ENCODE measurements at places on chromosomes 16 and 17.

DNA sequence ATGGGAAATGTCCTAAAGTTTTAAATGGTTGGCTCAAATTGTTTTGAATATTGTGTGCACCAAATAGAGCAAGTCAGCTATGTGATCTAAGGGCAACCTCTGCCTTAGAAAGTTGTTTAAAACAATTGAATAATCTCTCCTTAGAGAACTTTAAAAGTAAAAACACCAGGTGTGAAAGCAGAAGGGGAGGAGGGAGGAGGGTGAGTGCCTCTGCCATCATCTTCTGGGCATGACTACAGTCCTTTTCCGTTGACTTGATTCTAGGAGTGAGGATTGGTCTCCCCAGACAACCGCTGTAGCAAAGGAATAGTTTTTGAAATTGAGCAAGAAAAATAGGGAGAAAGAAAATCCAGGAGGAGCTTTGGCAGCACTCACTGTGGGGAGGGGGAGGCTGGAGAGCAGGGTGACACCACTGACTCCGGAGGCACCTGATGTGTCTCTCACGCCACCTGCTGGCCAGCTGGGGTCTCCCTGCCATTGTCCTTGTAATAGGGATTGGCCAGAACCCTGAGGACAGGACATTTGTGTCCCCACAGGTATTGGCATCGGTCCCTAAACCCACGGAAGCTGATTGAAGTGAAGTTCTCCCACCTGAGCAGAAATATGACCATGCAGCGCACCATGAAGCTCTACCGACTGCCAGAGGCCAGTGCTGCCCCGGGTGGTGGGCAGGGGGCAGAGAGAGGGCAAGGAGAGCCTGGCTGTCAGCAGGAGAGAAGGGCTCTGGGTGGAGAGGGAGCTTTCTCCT is 33.3 kb downstream of the PLCD3 start:
- no peak for DNase-seq

- DNase-seq = no peak
These were observed 20.8 kb upstream of the LRRC37A3 start for GRCh38 chr17:64940055-64940454.

GRCh38 chr17:59417452-59417851 is 86.0 kb downstream of the YPEL2 start:
- DNase-seq = no peak

GRCh38 chr16:3444032-3444388 is 530 bp downstream of the NAA60 start:
- DNase-seq = peak; percentile 63

DNA sequence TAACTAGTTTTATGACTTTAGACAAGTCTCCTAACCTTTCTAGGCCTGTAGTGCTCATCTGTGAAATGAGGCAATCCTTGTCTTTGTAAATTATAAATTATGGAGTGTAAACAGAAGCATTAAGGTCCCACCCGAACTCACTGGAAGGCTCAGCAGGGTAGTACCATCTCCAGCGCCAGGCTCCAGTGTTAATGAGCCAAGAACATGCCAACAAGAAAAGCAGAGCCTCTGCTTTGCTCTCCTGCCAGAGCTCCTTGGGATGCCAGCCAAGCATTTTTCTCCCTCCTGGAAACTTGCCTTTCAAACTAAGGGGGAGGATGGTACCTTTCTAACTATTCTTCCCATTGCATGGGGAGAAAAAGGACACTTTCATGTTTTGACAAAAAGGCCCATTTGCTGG is 14.9 kb downstream of the LIMD2 start:
- DNase-seq = peak; percentile 59

- DNase-seq = peak; percentile 14
These were observed 40.0 kb downstream of the PGS1 start for GRCh38 chr17:78418326-78419026.

DNA sequence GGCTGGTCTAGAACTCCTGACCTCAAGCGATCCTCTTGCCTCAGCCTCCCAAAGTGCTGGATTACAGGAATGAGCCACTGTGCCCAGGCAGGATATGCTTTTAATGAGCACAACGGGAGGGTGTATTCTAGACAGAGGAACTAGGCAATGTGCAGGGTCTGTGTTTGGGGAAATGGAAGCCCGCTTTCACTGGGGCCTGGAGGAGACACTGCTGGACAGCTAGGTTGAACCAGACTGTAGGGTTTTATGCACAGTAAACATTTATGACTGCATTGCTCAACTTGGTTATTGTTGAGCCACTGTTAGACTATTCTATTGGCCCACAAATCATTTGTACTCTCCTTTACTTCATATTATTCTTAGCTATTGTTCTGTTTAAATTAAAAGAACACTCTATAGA is 10.2 kb upstream of the SIAH1 start:
- DNase-seq = no peak
